ENCODE measurements at places on chromosomes 2 and 18. TPM values are rescaled to one million over a fixed set of nuclear protein-coding genes. Genes with fewer than 3 reads are reported as not detected.

Gene NEU2
- total RNA-seq, result not detected

GRCh38 chr2:10680957-10681356 lies 8.8 kb downstream of the NOL10 start:
- H3K4me1 ChIP-seq, result no peaks in the 10 kb centered on the region
- no peak for DNase-seq
- no peak overlapping the region for H3K4me3 ChIP-seq
- peaks cover 10% of the 10 kb centered on the region for H3K36me3 ChIP-seq

Gene REEP1
- 1.1 TPM for total RNA-seq

GRCh38 chr2:23037596-23037995 lies 347.4 kb upstream of the KLHL29 start:
- H3K4me1 ChIP-seq, result no peaks in the 10 kb centered on the region
- no peak overlapping the region for H3K27ac ChIP-seq
- no peak overlapping the region for H3K4me3 ChIP-seq
- no peaks in the 10 kb centered on the region for H3K27me3 ChIP-seq
- DNase-seq, result no peak
- H3K36me3 ChIP-seq, result no peaks in the 10 kb centered on the region

DNA sequence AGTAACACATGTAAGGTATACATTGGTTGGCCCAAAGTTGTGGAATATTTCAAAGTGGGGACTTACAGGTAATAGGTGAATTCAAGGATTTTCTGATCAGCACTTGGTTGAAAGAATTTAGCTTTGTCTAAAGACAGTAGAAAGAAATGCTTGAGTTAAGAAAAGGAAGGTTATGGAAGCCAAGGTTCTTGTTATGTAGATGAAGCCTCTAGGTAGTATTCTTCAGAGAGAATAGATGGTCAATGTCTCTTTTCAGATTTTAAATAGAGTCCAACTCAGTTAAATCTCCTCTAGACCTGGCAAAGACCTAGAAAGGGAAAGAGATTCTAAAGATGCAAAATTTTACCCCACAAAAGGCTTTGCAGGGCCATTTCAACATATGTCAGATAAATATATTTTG lies 157.4 kb downstream of the ANKRD30B start:
- DNase-seq, result no peak
- no peaks in the 10 kb centered on the region for H3K36me3 ChIP-seq
- no peak overlapping the region for H3K4me3 ChIP-seq
- no peaks in the 10 kb centered on the region for H3K27me3 ChIP-seq

GRCh38 chr2:20012282-20013125 lies at the start of gene MATN3:
MATN3 (minus strand) TSS chr2:20012668; CDS start chr2:20012631, 37 bp downstream.
- peaks cover 5% of the 10 kb centered on the region for H3K4me1 ChIP-seq
- no peak within 1 kb of the TSS for H3K27ac ChIP-seq
- H3K27me3 ChIP-seq, result peaks cover 10% of the 10 kb centered on the region

DNA sequence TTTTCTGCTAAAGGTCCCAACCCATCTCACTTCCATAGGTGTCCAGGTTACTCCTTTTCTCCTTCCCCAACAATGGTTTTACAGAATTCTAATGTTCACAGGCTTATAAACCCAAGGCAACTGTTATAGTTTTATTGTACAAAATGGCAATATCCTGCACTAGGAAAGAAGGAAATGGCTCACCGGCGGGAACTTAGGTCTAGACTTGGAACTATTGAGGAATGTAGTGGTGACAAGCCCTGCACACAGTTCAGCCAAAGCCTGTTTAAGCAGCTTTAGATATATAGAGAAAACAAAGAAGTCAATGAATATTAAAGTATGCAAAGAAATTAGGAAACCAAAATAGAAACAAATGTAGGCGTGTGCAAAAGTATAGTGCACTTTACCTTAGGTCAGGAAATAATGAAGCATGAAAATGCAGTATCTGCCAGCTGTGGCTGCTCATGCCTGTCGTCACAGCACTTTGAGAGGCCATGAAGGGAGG lies 22.7 kb upstream of the KCNG3 start:
- H3K4me3 ChIP-seq, result no peak overlapping the region
- no peaks in the 10 kb centered on the region for H3K36me3 ChIP-seq
- no peaks in the 10 kb centered on the region for H3K27me3 ChIP-seq
- no peak for DNase-seq

- H3K36me3 ChIP-seq, result no peaks in the 10 kb centered on the region
- H3K27me3 ChIP-seq, result no peaks in the 10 kb centered on the region
- H3K4me3 ChIP-seq, result no peak overlapping the region
- DNase-seq, result no peak
Measured at GRCh38 chr2:56784046-56784445, 600.3 kb downstream of the CCDC85A start.

DNA sequence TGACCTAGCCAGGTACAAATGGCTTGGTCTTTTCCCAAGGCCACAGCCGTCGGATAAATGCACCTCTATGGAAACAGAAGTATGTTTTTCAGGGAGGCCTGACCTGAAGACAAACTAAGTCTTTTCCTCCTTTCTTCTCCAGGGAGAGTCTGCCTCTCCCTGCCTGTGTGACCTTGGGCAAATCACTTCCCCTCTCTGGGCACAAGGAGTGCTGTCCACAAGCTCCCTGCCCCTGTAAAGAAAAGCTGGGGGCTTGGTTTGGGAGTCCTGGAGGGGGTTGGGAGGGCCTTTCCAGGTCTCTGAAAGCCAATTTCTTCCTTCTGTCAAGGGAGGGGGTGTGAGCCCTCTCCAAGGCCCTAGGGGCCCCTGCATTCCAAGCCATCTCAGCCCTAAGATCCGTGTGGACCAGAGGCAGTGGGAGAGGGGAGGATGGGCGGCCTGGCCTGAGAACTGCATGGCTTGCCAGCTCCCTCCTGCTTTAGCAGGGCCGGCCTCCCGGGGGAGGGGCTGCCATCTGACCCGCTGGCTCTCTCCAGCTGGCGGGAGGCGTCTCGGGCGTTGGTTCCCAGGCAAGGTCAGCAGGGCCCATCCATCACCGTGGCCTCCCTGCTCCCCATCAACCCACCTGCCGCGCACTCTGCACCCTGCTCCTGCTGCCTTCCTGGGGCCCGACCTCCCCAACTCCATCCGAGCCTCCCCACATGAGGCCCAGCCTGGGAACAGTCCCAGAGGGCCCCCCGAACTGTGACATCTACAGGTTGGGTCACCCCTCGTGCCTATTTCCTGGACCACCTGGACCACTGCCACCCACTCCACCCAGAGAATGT lies 61.4 kb downstream of the SMAD7 start:
- H3K36me3 ChIP-seq, result no peaks in the 10 kb centered on the region
- H3K4me1 ChIP-seq, result no peaks in the 10 kb centered on the region
- no peak overlapping the region for H3K4me3 ChIP-seq
- H3K27ac ChIP-seq, result no peak overlapping the region
- no peak for DNase-seq
- H3K27me3 ChIP-seq, result no peaks in the 10 kb centered on the region

Gene TRIM43
- not detected for total RNA-seq

DNA sequence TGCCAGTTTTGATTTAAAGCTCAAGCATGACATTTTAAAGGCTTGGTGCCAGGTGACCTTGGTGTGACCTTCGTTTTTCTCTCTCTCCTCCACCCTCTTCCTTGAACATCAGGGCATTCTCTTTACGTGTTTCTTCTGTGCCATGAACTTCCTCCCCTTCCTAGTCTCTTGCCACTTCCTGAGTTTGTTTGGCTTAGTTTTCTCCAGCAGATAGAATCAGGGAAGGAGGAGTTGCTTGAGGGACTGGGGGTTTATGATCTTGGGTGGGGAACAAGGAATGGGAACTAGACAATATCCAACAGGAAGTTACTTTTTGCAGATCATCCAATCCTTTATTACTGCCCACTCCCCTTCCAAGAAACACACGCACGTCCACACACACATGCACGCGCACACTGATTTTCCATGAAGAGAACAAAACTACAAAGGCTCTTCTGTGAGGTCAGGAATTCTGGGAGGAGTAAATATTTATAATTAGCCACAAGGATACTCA lies 210.6 kb upstream of the EPAS1 start:
- peaks cover 12% of the 10 kb centered on the region for H3K4me1 ChIP-seq
- no peak for DNase-seq
- H3K27ac ChIP-seq, result no peak overlapping the region
- no peak overlapping the region for H3K4me3 ChIP-seq

Gene HNMT
- 15.3 TPM for total RNA-seq

DNA sequence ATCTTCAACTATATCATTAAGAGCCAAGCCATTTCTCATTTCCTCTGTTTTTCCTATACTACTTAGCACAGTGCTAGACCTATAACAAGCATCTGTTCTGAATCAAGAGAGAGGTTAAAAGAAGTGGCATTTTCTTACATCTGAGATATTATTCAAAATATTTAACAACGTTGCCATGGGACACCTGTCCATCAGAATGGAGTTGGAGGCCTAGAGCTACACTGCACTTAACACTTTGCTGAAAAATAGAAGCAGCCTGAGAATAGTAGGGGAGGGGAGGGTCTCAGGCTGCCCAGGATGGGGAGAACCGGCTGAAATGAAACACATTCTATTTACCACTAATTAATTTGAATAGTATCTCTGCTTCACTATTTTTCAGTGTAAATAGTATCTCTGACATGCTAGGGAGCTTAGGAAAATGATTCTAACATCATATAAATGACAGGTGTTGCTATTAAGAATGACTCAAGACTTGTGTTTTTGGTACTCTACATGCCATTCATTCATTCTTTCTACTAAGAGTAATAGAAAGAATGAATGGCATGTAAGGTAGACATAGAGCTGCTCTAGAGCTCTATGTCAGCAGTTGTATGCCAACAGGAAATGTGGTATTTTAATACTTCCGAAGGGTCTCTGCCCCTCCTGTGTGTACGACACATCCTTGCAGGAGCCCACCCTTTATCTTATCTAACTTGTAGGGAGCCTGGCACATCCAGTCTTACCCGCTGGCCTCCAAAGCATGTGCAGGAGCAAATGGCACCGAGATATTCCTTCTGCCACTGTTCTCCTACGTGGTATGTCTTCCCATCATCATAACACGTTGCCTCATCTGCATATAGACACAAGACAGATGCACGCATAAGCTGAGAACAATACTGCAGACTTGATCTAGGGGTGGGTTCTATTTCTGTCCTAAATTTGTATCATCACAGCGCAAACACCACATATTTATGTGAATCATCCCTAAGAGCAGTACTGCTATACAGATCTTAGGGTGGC lies 52.6 kb downstream of the ATIC start:
- H3K4me3 ChIP-seq, result no peak overlapping the region
- H3K4me1 ChIP-seq, result no peaks in the 10 kb centered on the region
- peaks cover 94% of the 10 kb centered on the region for H3K36me3 ChIP-seq

GRCh38 chr2:203869223-203870042 lies 1.9 kb downstream of the CTLA4 start:
- no peak overlapping the region for H3K27ac ChIP-seq
- H3K27me3 ChIP-seq, result peaks cover 9% of the 10 kb centered on the region
- no peak overlapping the region for H3K4me3 ChIP-seq
- H3K4me1 ChIP-seq, result no peaks in the 10 kb centered on the region
